ENCODE measurements at places on chromosomes 4 and X.
A peak's percentile ranks its signal among the peaks of the same experiment; 100 is the strongest.

GRCh38 chr4:70838666-70839588 lies 763 bp downstream of the GRSF1 start:
- DNase-seq: peak; percentile 69

DNA sequence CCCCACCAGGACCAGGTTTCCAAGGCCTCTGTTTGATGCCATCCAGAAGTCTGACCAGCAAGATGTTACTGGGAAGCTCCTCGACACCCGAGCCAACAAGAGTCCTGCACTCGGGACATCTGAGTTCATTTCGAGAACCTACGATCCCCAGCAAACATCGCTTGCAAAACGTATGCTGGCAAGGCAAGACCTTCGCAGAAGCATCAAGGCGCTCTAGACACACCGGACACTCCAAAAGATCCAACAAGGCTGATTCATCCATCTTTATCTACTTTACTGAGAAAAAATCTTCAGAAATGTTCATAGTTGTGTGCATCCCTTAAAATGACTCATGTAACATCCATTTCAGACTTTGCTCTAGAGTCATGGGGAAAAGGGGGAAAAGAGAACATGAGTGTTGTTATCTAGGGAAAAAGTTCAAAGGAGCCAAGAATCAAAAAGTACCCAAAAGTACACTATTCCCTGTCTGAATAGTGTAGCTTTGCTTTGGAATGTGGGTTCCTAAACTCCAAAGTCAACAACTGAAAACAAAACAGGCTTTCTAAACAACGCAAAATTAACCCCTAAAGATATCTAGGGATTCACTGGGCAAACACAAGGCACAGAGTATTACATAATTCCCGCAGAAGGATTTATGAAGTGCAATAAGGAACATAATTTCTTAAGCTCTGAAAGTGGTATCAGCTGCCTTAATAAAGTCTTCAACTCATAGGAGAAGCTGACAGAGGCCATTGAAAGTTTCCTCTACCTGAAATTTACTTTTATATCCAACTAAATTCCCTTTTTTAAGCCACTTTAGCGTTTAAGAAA lies 1.6 kb downstream of the SH3RF1 start:
- no peak for DNase-seq

DNA sequence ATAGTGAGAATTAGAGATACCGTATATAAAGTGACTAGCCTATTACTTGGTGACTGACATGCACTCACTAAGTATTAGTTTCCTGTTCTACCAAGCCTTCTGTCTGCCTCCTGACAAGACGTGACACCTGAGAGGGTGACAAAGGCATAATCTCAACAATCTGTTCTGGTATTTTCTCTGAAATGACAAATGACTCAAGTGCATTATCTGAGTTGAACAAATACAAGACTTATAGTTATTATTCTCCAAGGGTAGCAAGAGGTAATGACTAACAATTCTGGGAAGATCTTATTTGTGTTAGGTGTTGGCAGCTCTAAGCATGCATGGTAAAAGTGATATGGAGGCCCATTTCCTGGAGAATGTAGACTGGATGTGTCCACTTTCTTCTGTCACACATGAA lies 60.6 kb downstream of the SYTL5 start:
- DNase-seq: no peak

DNA sequence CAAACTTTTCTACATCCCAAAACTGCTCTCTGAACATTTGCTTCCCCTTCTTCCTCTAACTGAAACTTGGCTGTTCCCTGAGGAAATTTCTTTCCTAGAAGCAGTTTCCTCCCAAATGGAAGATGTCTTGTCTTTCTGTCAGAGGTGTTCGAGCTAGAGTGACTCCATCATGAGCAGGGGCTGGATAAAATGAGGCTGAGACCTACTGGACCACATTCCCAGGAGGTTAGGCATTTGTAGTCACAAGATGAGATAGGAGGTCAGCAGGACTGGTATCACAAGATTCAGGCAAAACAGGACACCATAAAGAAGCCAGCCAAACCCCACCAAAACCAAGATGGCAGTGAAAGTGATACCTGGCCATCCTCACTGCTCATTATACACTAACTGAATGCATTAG lies 35.8 kb upstream of the PGRMC2 start:
- no peak for DNase-seq

DNA sequence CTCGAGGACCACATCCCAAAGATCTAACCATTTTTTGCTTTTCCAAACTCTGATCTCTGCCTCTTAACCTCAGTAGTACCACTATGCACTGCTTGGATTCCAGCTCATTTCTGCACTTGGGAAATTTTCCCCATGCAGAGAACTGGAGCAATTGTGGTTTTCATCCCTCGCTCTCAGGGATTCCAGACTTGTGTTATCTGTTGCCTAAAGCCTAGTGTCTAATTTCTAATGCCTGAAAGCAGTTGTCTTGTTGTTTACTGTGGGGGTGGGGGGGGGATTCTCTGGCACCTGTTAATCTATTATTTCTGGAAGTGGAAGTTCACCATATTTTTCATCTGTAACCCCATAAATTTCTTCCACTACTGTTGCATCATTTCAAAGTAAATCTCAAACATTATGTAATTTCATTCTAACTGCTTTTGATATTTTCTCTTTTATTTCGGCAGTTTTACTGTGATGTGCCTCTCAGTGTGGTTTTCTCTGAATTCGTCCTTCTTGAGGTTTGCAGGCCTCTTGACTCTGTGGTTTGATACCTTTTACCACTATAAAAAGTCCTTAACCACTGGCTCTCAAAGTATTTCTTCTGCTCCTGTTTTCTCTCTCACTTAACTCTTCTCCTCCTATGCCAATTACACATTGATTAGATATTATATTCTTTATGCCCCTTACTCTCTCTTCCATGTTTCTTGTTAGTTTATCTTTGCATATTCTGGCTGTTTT lies 205.6 kb upstream of the EOLA2 start:
- no peak for DNase-seq

DNA sequence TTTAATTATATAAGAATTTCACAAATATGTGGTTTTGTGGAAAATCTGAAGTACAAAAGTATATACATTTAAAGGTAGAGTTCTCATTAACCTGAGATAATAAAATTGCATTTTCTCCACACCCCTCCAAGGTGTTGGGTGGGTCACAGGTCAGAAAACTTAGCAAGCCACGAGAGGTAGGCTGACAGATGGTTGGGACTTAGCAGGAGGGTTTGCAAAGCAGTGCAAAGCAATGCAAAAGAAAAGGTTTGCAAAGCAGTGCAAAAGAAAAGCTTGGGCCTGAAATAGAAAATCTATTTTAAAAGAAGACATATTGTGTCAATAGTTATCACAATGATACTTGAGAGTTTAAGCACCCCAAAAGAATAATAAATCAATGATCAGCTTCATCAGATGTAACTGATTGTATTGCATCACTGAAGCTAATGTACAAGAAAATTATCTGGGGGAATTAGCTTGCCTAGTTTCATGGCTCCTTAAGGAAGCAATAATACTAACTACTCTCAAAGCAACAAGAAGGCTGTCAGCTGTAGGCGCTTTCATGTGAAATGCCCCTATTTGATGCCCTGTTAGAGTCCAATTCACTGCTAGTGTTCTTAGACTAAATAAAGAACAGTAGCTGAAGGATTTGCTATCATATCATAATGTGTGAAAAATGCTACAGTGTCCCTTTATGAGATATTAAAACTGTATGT lies 319.5 kb downstream of the KCNIP4 start:
- DNase-seq: no peak

DNA sequence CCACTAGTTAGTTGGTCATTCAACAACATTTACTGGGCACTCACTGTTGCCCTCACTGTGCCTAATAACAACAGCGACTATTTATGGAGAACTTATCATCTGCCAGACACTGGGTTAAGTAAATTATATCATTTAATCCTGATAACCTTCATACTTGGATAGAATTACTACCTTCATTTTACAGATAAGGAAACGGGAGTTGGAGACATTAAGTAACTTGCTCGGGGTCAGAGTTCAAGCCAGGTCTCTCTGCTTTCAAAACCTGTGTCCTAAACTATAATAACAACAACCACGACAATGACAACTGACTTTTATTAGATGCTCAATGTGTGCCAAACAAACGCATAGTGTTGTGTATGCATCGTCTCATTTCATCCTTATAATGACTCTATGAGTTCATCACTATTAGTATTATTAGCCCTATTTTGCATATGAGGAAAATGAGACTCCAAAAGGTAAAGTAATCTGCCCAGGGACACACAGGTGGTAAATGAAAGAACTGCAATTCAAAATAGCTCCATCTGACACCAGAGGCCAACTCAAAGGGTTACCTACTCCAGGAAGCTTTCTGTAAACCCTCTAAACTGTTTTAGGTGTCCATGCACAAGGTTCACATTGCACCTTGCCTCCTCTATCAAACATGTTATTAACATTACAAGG lies 98.4 kb upstream of the ACSL4 start:
- no peak for DNase-seq

DNA sequence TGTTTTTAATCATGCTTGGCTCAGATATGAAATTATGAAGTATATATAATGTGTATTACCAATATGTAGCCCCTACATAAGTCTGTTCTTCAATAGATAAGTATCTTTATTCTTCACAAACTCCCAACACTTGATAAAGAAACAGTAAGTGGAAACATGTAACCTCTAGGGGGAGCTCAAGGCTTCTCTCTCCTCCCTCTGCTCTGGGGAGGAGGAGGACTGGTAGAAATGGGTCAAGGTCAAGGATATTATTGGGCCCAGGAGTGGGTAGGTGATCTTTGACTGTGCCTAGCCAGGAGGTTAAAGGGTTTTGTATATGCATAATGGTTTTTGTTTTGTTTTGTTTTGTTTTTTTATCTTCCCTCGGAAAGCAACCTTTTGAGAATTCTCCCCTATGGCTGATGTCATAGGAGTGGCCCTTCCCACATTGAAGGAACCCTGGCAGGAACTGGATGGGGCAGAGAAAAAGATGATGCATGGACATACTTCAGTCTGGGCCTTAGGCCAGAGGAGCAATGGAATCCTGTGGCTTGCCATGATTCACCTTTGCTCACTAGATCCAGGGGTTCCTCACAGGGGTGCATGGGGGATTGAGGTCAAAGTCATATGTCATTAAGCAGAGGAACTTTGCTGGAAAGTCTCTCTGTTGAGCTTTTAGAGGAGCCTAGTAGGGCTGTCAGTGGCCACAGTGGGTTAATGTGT lies 460.3 kb downstream of the MID1IP1 start:
- no peak for DNase-seq

GRCh38 chr4:16066586-16067128 lies 17.2 kb downstream of the PROM1 start:
- no peak for DNase-seq

GRCh38 chr4:2350982-2351381 lies 67.5 kb downstream of the ZFYVE28 start:
- DNase-seq: no peak

- DNase-seq: no peak
These were observed 114.6 kb downstream of the PCDH18 start for GRCh38 chr4:137417676-137418075.

- DNase-seq: no peak
These were observed 246.1 kb downstream of the NR3C2 start for GRCh38 chr4:148196164-148196563.

- DNase-seq: no peak
These were observed 18.5 kb downstream of the TBC1D14 start for GRCh38 chr4:6928081-6928480.

GRCh38 chrX:153953342-153953830 lies 8.9 kb upstream of the RENBP start:
- peak; percentile 71 for DNase-seq

DNA sequence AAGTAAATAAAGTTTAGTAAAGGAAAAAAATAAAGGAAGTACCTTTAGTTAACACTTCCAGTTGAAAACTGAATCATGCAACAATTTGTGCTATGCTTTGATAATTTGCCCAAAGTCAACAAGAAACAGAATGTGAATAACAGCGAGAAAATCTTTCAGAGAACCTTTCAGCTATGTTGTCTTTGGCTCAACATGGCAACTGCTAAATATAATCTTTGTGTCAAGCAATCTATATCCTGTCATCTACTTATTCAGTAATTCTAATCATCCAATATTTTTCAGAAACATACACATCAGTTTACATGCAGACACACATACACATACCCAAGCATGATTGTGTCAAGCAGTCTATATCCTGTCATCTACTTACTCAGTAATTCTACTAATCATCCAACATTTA lies 136.0 kb upstream of the PABPC4L start:
- no peak for DNase-seq

GRCh38 chr4:30536231-30536630 lies 183.9 kb upstream of the PCDH7 start:
- no peak for DNase-seq

Measured in activated naive CD4-positive, alpha-beta T cell treated with anti-CD3 and anti-CD28 coated beads, Interleukin-2, amount 50 U/mL, for 16 hours (primary cell).